ENCODE measurements at places on chromosomes 7 and 10.

DNA sequence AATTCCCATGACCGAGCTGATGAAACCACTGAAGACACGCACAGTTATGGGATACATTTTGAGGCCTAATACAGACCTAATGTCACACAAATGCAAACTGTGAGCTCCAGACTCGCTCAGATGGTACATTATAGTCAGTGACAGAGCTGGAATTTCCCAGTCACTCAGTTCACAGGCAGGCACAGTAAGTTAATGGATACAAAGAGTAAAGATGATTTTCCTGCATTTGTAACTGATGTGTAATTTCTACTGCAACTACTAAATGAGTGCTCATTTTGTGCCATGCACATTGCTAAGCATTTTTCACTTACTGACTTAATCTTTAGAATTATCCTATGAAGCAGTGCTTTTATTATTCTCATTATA is 56.5 kb downstream of the ENO4 start:
- DNase-seq: no peak

GRCh38 chr10:11164803-11165590 is 147.3 kb downstream of the CELF2 start:
- DNase-seq: peak; percentile 75

- no peak for DNase-seq
Observed at GRCh38 chr7:70919481-70920073, 212.4 kb upstream of the GALNT17 start.

GRCh38 chr7:100598425-100598824 is 3.7 kb upstream of the PCOLCE start:
- no peak for DNase-seq

- DNase-seq: peak; percentile 12
Observed at GRCh38 chr10:13930120-13930519, 343.4 kb downstream of the PRPF18 start.

- DNase-seq: no peak
Observed at GRCh38 chr7:16739863-16740622, 13.5 kb upstream of the TSPAN13 start.

DNA sequence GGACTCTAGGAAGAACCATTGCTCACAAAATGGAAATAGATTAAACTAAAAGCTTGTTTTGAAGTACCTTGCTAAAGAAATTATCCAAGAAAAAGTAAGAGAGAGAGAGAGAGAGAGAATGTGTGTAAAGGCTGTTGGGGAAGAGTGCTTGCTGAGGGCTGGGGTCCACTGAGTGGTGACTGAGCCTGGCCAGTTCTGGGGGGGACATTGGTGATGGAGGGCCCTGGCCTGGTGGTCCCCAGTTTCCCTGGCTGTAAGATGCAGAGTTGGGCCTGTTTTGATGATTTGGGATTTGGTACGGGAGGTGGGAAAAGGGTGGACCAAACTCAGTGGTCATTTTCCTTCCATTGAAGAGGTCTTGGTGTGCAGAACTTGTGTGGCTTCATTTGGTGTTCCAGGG is 880 bp downstream of the RAMP3 start:
- no peak for DNase-seq

DNA sequence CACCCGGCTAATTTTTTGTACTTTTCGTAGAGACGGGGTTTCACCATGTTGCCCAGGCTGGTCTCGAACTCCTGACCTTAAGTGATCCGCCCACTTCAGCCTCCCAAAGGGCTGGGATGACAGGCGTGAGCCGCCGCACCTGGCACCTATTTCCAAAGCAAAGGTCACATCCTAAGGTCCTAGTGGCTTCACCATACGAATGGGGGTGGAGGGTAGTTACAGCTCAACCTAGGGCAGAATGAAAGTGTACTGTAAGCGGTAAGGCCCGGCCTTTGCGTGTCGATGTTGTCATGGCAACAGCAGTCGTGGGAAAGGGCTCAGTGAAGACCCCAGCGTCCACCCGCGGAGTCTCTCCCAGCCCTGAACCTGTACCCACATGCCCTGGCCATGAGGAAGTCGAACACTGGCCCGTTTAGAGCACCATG is 1.6 kb upstream of the COX19 start:
- DNase-seq: no peak

GRCh38 chr10:33196710-33197491 is 137.6 kb downstream of the NRP1 start:
- no peak for DNase-seq

GRCh38 chr10:90087197-90088023 is 386.0 kb downstream of the KIF20B start:
- DNase-seq: no peak

DNA sequence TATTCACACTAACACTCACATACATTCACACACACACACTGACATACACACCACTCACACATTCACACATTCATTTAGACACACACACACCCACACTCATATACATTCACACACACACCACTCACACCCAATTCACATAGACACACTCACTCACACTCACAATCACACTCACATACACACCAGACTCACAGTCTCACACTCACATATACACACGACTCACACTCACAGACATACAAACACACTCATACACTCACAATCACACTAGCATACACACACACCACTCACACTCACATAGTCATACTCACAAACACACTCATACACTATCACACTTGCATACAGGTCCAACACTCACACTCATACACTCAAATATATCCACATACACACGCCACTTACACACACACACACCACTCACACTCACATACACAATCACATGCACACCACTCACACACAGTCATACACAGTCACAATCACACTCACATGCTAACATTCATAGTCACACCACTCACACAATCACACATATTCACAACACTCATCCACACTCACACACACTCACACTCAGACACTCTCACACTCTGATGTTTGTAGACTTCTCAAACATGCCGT is 312.6 kb downstream of the SFMBT2 start:
- no peak for DNase-seq

DNA sequence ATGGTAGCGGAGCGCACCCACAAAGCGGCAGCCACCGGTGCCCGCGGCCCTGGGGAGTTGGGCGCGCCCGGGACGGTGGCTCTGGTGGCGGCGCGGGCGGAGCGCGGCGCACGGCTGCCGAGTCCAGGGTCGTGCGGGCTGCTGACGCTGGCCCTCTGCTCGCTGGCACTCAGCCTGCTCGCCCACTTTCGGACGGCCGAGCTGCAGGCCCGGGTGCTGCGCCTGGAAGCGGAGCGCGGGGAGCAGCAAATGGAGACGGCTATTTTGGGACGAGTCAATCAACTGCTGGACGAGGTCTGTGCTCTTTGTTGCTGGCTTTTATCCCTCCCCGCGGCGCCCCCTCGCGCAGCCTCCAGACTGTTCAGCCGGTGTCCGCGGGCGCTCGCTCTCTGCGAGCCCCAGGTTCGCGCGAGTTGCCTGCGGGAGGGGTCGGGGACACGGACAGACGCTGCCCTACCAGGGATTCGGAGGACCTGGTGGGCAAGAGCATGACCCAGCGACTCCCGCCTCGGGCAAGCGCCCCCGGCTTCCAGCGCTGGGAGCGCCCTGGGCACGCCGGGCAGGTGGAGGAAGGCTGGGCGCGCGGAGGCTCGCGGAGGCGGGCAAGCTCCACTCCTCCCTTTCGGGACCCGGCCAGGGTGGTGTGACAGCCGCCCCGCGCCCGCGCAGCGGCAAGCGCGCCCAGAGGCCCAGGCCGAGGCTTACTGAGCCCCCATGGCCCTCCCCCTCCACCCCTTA is 887 bp downstream of the COL13A1 start:
- DNase-seq: no peak
